ENCODE measurements at places on chromosomes 16 and 17. TPM values are rescaled to one million over a fixed set of nuclear protein-coding genes. Genes with fewer than 3 reads are reported as not detected.

Gene EPOP
- total RNA-seq, result 3.4 TPM

GRCh38 chr17:81976332-81977210 lies 858 bp upstream of the ASPSCR1 start:
- DNase-seq, result peak; percentile 87

Gene DNAAF1
- 0.72 TPM for total RNA-seq

DNA sequence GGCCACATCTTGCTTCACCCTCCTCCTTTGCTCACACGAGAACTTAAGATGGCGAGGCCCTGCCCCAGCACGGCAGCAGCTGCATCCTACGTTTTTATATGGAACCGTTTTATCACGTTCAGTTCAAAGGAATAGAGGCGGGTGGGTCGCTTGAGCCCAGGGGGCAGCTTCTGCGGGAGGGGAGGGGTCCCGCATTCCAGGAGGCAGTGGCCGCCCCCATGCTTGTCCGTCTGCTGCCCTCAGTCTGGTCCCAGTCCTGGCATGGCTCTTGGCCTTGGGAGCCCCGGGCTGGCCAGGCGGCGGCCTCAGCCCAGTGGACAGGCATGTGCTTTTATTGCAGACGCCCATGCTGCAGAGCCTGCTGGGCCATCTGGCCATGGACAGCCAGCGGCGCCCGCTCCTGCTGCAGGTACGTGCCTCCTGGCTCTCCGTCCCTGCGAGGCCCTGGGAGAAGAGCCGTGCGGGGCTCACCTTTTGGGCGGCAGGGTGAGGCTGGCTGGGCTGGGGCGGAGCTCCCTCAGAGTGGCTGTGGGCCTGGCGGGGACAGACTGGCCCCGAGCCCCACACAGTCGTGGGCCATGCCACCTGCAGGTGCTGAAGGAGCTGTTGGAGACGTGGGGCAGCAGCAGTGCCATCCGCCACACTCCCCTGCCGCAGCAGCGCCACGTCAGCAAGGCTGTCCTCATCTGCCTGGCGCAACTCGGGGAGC lies 6.8 kb downstream of the TELO2 start:
- peak; percentile 72 for DNase-seq

DNA sequence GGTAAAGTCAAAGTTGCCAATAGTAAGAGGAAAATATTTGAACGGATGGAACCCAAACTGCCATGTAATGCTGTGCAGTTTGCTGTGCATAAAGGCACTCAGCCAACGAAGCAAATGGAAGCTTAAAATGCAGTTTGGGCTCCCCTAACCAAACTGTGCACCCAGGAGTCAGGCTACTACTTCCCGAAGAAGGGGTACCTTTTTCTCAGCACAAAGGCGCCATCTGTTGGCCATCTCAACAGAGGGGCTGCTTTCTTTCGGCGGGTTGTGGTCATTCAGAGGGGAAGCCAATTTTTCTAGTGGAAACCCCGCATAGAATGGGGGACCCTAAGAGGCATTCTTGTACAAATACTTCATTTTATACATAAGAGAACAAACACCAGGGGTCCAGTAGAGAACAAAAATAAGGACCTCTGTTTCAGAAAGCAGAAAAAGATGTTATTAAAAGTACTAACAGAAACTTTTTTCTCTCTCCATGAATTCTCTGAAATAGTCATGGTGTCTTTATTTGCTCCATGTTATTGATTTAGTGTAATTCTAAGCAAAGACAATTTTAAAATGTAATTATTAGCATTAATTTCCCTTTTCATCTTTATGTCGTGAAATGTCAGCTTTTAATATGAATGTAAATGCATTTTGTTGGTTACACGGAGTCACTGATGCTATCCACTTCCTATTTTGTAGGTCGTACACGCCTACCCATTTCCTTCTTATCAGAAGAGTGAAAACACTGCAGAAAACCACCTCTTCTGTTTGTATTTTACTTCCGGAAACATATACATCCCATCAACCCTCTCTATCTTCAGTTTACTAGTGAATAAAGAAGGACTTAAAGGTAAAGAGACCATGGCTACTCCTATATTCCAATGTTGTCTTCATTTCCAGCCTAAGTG lies 453.3 kb downstream of the KCNJ2 start:
- DNase-seq, result no peak

- DNase-seq, result peak; percentile 92
Measured at GRCh38 chr17:82859431-82860403, 19.9 kb upstream of the ZNF750 start.

- DNase-seq, result no peak
Measured at GRCh38 chr17:77928519-77929179, 29.9 kb upstream of the TNRC6C start.

GRCh38 chr17:75228305-75228704 lies 22.8 kb downstream of the NUP85 start:
- DNase-seq, result no peak

Gene TPPP3
- total RNA-seq, result 13.9 TPM

Gene MFSD6L
- 0.36 TPM for total RNA-seq

- DNase-seq, result no peak
Measured at GRCh38 chr16:5296176-5296575, 198.6 kb upstream of the EEF2KMT start.

DNA sequence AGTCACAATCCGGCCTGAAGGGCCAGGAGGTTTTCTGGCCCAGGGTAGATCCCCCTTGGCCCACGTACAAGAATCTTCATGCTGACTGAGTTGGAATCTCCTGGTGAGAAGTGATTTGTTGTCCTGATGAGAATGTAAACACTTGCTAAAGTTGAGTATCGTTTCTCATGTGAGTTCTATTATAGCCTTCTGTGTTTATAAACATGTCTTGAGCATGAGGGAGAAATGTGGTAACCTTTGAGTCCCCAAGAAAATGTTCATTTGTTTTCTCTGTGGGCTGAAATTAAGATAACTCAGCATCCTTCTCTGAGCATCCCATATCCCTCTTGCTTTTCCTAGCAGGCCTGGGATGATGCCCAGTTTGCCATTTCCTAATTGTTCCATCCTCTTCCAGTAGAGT lies 204.8 kb downstream of the FTO start:
- DNase-seq, result no peak

Data from spleen (tissue), 13 donors.